Foreskin fibroblast (primary cell): ENCODE measurements at places on chromosomes 7 and 10.

- DNase-seq, result no peak
Observed at GRCh38 chr10:80590585-80591125, 53.0 kb downstream of the SH2D4B start.

DNA sequence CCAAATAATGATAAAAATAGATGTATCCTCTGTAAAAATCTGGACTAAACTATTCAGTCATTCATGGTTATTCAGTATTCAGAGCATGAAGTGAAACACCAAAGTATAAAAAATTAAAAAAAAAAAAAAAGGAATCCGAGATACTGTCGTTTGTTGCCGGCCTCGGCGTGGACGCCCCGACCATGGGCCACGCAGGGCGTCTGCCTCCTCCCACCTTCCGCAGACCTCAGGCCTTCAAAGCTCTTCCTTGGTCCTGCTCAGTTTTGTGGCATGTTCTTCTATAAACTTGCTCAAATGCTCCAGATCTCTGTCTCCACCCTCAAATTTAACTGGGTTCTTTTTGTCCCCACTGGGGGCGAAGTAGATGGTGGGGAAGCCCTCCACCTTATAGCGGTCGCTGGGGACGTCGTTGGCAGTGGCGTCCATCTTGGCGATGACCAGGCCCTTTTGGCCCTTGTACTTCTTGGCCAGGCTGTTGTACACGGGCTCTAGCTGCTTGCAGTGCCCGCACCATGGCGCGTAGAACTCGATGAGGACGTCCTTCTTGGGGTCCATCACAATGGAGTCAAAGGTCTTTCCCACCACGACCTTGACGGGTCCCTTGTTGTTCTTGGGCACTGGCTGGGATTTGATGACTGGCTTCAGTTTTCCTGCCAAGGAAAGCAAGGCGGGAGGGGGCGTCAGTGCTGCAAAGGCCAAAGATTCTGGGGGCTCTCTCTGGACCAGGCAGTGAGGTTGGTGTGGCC lies 24.6 kb downstream of the PDIA4 start:
- no peak for DNase-seq

- DNase-seq, result no peak
Observed at GRCh38 chr10:97078261-97078937, 107.4 kb downstream of the SLIT1 start.

DNA sequence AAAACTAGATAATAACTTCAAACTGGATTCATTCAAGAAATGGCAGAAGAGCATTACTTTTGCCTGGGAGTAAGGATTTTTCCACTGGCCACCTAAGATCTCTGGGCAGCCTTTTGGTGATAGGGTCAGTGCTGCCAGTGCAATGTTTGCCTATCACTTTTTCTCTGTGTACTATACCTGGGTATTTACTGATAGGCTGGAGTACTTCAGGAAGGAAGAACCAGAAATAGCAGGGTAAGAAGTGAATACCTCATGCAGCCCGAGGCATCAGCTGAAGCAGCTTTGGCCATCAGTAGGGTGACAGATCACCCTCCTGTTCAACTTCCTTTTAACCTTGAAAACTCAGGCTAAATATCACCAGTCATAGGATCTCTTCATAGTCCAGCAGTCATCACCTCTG lies 5.5 kb upstream of the PAPSS2 start:
- no peak for DNase-seq

DNA sequence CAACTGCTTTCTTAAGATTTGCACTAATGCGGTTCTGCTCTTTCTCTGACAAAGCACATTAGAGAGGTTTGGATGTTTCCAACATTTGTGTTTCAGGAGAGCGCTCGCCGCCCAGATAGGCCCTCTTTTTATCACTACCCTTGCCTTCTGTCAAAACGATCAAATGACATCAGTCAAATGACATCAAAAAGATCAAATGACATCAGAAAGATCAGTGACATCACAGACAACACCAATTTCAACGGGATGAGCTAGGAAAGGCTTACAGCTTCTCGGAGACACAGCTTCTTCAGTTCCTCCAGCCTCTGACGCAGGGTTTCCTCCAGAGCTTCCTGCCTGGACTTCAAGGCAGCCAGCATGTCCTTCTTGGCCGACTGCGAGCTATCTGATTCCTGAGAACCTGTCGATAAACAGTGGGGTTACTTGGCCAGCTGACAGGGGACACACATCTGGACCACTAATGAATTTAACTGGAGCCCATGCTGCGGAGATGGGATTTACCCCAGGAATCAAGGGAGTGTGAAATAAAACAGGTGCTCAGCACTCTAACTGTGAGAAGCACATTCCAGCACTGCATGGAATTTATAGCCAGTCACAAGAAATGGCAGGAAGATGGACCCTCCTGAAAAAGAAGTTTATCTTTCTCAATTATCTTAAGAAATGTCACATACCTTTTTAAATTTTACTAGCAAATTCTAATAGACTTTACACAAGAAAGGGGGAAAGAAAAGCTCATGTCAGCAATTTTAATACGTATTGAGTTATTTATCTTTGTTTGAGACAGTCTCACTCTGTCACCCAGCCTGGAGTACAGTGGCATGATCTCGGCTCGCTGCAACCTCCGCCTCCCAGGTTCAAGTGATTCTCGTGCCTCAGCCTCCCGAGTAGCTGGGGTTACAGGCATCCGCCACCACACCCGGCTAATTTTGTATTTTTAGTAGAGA lies 88.2 kb downstream of the PRPF18 start:
- no peak for DNase-seq

- DNase-seq, result no peak
Observed at GRCh38 chr10:11322698-11323097, 288.8 kb downstream of the USP6NL start.

GRCh38 chr10:84511709-84512285 lies 183.4 kb downstream of the CCSER2 start:
- DNase-seq, result no peak

GRCh38 chr7:94429153-94429552 lies 34.5 kb downstream of the COL1A2 start:
- peak; percentile 17 for DNase-seq

GRCh38 chr10:123165445-123166072 lies 11.4 kb downstream of the BUB3 start:
- no peak for DNase-seq

DNA sequence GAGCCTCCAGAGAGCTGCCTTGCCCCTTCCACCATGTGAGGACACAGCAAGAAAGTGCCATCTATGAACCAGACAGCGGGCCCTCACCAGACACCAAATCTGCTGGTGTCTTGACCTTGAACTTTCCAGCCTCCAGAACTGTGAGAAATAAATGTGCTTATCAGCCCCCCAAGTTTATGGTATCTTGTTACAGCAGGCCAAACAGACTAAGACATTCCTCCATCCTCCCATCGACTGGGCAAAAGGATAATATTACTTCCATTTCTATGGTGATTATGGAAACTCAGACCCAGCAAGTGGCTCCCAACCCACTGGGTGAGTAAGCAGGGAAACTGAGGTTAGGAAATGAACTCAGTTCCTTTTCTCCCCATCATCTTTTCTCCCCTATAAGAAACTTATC lies 288.4 kb downstream of the KCNMA1 start:
- no peak for DNase-seq

- DNase-seq, result no peak
Observed at GRCh38 chr10:29026065-29026797, 262.6 kb upstream of the LYZL1 start.

GRCh38 chr7:75738604-75738974 lies at the start of gene HIP1:
HIP1 (minus strand) TSS chr7:75738941; CDS start chr7:75738920, 21 bp downstream.
- DNase-seq, result no peak

GRCh38 chr10:132291826-132292225 lies 15.9 kb downstream of the STK32C start:
- DNase-seq, result no peak

GRCh38 chr10:11154333-11154732 lies 136.7 kb downstream of the CELF2 start:
- peak; percentile 21 for DNase-seq

DNA sequence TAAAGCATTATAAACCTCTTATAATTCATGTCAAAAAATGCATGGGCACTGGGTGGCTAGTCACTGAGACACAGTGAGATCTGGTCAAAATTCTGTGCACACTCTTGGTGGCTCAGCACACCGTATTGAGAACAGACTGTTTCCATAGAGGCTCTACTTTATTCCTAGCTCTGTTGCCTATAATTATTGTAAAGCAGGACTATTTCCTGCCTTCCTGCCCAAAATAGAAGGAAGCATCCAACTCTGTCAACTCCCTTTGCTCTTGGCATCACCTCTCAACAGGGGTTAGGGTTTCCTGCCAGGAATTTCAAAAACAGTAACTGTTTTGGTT lies 45.1 kb downstream of the PTN start:
- DNase-seq, result no peak

DNA sequence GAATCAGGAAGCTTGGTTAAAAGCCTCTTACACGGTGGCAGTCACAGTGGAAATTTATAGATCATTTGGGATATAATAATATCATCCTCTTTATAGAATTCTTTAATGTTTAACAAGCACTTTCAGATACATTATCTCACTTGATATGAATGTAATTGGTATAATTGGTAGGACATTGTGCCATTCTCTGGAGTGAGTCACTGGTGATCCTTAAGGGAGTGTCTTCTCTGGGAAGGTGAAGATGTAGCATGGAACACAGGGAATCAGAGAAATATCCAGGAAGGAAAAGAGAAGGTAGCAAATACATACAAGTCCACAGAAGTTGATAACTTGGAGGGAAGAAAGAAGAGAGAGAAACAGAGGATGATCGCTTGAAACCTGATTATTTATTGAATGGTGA lies 9.8 kb downstream of the PTPRZ1 start:
- DNase-seq, result no peak

DNA sequence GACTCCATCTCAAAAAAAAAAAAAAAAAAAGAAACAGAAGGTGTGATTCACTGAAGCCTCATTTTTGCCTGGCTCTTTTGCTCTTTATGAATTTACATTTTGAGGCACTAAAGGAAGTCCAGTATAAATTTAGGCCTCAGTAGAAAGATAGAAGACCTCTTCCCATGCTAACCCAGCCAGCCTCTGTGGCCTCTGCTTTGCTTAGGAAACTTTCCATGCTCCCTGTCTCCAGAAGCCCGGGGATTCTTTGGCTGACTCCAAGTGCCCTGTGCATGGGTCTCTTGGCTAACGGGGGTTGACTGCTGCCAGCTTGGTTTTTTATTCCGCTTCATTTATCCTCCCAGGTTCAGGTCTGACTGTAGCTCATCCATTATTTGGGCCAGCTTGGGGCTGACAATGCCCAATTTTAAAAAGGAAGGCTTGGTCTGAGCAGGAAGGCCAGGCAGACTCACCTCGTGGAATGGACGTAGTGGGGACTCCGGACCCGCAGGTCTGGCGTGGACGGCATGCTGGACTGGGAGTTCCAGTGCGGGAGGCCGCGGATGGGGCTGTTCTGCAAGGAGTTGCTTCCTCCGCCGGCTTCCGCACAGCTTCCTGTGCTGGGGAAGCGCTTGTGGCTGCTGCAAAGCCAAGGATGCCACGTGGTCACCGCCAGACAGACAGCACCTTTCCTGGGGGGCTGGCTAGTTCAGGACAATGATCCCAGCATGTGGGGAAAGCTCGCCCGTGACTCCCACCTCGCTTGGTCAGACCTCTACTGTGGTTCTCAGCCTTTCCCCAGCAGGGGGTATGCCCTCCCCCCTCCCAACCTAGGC lies 72.3 kb downstream of the PRPF18 start:
- DNase-seq, result no peak

DNA sequence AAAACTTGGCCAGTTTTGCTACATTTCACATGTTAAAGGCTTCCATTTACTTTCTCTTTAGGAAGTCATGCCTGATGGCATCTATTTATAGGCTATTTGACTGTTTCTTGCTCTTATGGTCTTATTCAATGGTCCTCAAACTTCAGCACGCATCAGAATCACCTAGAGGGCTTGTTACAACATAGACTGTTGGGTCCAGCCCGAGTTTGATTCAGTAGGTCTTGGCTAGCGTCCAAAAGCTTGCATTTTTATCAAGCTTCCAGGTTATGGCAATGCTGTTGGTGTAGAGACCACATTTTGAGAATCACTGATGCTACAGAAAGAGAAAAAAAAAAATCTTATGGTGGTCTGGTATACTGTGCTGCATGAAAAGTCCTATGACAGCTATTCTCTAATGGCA lies 51.9 kb downstream of the MTPN start:
- peak; percentile 47 for DNase-seq

DNA sequence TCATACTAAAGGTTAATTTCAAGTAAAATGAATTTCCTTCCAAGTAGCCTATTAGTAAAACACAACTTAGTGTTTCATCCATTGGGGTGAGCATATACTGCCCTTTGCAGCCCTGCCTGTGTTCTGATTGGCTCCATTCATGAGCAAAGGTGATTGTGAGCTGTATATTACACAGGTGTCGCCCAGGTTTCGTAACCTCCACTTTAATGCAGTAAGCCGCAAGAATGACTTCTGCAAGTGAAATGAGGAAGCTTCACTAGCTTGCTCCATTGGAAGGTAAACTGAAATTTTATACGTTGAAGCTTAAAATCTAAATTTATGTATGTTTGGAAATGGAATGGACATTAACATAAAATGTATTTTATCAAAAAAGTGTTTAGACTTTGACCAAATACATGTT lies 24.4 kb downstream of the MTURN start:
- DNase-seq, result no peak

DNA sequence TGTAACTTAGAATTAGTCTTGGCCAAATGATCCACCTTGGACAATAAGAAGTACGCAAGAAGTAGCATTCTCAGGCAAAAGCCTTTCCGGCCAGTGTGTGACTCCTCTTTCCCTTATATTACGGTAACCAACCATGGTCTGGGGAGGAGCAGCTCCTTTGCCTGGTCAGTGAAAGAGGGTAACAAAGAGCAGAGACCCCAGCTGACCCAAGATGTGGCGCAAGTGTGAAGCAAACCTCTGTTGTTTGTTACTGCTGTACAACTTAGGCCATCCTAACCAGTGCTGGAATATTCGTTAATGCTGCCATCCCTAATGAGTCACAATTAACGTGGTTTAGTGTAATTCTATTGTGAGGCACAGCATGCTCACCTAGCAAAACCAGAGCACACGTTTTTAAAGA lies 44.0 kb downstream of the HIPK2 start:
- DNase-seq, result no peak

DNA sequence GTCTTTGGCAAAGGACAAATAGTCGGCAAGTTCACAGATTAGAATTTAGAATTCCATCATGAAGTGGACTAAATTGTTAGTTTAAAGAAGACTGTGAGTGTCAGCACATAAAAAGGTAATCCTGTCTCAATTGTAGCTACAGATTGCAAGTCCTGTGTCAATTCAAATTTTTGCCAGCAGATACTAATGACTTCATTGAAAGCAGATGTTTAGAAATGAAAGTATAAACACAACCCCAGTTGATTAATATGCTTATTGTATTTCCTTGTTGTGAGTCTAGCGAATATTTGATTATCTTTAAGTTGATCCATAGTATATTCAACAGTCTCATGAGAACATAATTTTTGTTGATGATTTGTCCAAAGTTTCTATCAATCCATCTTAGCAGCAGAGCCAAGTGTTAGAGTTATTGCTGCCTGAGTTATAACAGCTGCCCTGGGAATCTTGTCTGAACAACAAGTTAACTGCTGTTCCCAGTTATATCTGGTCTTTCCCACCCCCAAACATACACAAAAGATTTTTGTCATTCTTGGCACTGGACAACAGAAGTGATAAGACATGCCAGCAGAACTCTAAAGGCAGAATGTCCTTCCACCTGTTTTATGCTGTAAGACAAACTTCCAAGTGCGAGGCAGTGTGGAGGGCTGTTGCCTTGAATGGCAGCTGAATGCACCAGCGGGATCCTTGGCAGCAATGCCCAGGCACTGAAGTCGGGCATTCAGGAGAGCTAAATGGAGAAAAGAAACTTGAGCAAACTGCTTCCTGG lies 21.3 kb upstream of the HERPUD2 start:
- DNase-seq, result no peak

GRCh38 chr10:9853405-9854355 lies 1164.0 kb upstream of the CELF2 start:
- DNase-seq, result no peak
